NCI-H2081 treated with DMSO at 0.1 percent for 48 hours (cell line): ENCODE measurements at places on chromosomes 16 and 17.

DNA sequence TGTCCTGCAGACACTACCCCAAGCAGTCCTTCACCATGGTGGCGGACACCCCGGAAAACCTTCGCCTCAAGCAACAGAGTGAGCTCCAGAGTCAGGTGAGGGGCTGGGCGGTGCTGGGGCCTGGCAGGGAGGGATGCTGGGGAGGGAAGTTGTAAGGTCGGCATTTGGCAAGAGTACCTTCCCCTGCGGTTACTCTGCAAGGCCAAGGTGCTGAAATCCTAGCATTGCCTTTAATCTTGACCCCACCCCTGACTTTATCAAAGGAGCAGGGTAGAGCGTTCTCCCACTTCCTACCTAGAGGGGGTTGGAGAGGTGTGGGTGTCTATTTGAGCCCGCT, 20.5 kb downstream of the LASP1 start:
- DNase-seq, result no peak

- no peak for DNase-seq
These were observed 15.9 kb downstream of the TBX2 start for GRCh38 chr17:61415374-61416210.

GRCh38 chr16:84484579-84485254, 19.7 kb downstream of the MEAK7 start:
- no peak for DNase-seq

DNA sequence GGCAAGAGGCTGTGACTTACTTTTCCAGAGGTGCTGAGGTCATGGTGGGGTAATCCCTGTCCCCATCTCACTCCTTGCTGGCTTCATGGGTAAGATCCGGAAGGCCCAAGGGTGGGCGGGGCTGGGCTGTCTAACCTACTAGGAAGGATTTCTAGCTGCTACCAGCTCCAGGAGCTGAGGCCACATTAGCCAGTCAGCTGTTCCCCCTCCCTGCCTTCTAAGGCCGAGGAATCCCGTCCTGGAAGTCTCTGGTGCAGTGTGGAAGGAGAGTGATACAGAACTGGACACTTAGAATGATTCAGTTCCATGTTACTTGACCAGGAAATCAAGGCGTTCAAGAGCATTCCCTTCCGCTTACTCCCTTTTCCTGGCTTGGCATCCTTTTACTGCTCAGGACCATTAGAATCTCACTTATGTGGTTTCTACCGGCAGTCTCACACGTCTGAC, 8.9 kb downstream of the GNGT2 start:
- no peak for DNase-seq
